ENCODE measurements at places on chromosomes 5 and 9.

GRCh38 chr5:61735531-61735930 is 403.5 kb downstream of the ZSWIM6 start:
- no peak for DNase-seq

DNA sequence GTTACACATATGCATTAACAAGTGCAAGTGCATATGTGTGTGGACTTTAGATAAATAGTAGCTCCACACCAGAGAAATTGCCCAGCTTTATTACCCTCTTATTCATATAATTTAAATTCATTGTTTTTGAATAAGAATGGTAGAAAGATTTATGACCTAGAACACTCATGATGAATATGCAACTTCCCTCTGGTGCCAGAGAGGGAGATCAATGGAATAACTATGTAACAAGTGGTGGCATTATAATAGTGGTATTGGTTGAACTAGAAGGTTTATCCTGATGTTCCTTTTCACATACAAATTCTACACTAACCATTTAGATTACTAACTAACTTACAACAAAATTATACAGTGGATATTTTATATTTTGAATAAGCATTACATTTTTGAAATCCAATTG is 607.4 kb downstream of the CDH12 start:
- DNase-seq, result peak; percentile 19

GRCh38 chr9:92760494-92760893 is 4.1 kb downstream of the BICD2 start:
- no peak for DNase-seq

DNA sequence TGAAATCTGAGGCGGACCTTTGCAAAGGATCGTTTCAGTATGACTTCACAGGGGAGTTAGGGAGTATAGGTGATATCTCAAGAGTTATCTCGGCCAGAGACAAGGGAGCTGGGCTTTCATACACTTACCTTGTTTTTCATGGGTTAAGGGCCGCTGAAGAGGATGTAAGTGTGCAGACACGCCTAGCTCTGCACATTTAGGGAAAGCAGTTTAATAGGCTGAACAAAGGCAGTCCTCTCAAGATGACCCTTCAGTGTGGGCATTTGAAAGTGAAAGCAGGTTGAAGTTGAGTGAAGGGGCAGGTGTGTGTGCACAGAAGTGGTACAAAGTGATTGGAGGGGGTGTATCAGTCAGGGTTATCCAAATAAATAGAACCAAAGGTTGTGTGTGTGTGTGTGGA is 33.1 kb upstream of the PRXL2C start:
- no peak for DNase-seq

- DNase-seq, result no peak
These were observed 23.2 kb upstream of the TBC1D9B start for GRCh38 chr5:179930788-179931473.
